ENCODE measurements at places on chromosomes 4 and X. TPM values are rescaled to one million over a fixed set of nuclear protein-coding genes. Genes with fewer than 3 reads are reported as not detected.

DNA sequence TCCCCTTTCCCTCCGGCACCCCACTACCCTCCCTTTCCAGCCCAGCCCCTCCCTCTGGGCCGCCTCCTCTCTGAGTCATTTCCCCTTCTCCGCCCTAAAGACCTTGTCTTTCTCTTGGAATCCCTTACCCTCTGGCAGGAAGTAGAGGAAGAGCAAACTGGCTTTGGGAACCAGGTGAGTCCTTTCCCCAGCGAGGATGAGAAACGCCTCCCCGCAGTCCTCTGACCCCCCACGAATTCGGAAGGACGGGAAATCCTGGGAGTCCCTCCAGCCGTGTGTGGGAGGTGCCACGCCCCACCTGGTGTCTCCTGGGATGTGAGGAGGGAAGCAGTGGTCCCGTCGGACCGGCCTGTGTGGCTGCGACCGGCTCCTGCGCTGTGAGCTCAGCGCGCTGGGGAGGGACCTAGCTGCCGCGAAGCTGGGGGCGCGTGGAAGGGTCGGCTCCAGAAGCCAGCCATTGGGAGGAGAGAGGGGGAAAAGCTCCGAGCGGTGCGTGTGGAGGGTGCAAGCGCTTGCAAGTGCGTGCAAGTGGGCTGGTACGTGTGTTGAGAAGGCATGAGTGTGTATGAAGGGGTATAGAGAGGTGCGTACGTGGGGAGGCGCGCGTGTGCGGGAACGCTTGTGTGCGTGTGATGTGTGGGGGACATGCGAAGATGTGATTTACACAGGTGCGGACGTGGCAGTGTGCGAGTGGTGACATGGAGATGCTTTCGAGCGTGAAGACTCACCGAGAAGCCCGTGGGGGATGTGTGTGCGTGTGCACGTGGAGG, 46.3 kb downstream of the TEX13B start:
- DNase-seq = peak; percentile 12

GRCh38 chr4:5758741-5759140, 47.7 kb downstream of the EVC start:
- DNase-seq = peak; percentile 99

GRCh38 chrX:2283111-2283859, 217.5 kb downstream of the DHRSX start:
- DNase-seq = no peak

DNA sequence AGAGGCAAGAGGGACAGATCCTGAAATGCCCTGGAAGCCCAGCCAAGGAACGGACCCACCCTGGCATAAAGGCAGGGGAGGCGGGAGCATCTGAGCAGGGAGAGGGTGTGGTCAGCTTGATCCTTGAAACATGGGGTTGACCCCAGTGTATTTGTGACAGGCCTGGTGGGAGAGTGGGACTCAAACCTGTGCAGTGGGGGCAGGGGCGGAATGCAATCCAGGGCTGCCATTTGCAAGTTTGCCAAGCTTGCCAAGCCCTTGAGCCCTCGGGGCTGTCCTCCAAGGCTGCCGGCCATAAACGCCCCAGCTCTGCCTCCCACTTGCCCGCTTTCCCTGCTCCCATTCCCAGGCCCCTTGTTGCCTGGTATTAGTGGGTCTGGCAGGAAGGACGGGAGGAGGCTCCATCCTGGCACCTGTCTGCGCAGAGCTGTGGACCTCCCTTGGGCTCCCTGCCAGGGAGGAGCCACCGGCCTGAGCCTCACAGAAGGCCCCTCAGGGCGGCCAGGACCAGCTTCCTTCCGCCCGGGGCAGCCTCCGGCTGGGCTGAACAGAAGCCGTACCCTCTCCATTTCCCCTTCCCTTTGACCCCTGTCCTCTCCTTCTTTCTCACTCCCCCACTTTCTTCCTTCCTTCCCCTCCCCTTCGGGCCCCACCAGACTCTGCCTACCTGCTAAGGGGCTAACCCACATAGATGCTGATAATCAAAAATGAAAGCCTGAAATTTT, 661 bp downstream of the S100P start:
- DNase-seq = no peak

- DNase-seq = no peak
These were observed 80.5 kb downstream of the BLTP1 start for GRCh38 chr4:122232633-122233032.

DNA sequence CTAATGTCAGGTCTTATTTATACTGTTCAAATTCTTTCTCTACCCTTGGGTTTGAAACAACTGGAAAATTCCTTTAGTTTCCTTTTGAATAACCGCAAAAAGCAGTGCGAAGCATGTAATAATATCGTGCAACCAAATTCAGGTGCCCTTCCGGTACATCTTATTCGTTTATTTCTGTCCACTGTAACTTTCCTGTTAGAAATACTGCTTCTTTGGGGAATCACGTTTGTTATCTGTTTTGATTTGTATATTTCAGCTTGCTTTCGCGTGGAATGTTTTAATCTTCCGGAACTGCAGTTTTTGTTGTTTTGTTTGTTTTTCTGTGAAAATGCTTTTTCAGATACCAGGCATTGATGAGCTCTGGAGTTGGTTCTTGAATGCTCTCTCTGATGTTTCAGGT, 85.7 kb upstream of the HPRT1 start:
- peak; percentile 33 for DNase-seq

GRCh38 chr4:183303301-183303700, 16.8 kb downstream of the CLDN22 start:
- DNase-seq = no peak

DNA sequence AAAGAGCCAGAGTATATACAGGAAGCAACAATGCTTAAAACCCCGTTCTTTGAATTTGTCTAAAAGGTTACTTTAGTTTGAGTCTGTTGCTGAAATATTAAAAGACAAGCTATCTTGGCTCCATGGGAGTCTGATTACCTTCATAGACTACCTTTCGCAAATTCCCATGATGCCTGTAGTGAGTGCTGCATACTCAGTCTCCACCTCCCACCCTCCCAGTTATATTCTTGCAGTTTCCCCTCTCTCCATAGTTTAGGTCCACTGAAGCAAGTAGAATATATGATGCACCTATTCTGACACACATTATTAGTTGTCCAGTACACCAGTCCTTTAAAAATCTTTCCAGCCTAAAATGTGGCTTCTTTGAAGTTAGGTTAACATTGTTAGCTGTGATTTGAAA, 2.4 kb downstream of the CNKSR2 start:
- no peak for DNase-seq

- DNase-seq = peak; percentile 43
These were observed 255.1 kb upstream of the GPC4 start for GRCh38 chrX:133670383-133670782.

DNA sequence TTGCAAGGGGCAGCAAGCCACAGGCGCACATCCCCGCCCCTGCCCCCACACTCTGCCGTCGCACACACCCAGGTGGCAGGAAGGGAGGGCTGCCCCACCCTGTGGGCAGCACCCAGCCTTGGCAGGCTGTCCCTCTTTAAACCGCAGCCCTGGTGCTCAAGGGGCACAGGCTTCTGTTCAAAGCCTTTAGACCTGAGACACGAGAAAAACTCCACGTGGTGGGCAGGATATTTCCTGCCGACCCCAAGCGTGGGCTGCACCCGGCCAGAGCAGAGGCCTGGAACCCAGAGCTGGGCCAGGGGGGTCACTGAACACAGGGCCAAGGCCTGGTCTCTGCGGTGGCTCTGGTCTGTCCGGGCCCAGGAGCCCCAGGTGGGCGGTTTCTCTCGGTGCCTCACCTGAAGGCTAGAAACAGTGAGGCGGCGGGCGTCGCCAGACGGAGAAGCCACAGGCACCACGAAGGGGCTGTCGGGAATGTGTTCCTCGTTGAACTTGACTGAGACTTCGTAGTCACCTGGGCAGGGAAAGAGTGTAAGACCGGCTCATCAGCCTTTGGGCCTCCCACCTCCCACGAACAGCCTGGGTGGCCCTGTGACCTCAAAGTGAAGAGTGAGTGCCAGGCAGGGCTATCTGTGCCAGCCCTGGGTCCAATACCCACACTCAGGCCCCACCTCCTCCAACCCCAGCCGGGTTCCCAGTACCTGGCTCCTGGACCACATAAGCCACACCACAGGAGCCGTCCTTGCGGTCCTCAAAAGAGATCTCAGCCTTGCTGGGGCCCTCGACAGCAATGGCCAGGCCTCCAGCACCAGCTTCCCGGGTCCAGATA, 23.0 kb downstream of the FLNA start:
- DNase-seq = no peak

GRCh38 chr4:90883519-90883918, 756.3 kb downstream of the CCSER1 start:
- no peak for DNase-seq

- DNase-seq = no peak
These were observed 40.8 kb downstream of the SORCS2 start for GRCh38 chr4:7233006-7233580.

- DNase-seq = peak; percentile 30
These were observed 94.9 kb upstream of the SHISA3 start for GRCh38 chr4:42302348-42302747.

GRCh38 chrX:105752338-105752956, 69.9 kb upstream of the NRK start:
- DNase-seq = no peak

GRCh38 chr4:46730075-46730474, 179.0 kb downstream of the COX7B2 start:
- DNase-seq = no peak

- DNase-seq = no peak
These were observed 137.1 kb downstream of the ARHGAP6 start for GRCh38 chrX:11528623-11529022.

- DNase-seq = no peak
These were observed 13.2 kb downstream of the BCOR start for GRCh38 chrX:40084471-40085101.

DNA sequence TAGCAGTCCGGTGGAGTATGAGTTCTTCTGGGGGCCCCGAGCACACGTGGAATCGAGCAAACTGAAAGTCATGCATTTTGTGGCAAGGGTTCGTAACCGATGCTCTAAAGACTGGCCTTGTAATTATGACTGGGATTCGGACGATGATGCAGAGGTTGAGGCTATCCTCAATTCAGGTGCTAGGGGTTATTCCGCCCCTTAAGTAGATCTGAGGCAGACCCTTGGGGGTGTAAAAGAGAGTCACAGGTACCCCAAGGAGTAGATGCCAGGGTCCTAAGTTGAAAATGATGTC, 852 bp downstream of the MAGEH1 start:
- DNase-seq = no peak

GRCh38 chrX:1870421-1870820, 255.6 kb downstream of the ASMT start:
- no peak for DNase-seq

DNA sequence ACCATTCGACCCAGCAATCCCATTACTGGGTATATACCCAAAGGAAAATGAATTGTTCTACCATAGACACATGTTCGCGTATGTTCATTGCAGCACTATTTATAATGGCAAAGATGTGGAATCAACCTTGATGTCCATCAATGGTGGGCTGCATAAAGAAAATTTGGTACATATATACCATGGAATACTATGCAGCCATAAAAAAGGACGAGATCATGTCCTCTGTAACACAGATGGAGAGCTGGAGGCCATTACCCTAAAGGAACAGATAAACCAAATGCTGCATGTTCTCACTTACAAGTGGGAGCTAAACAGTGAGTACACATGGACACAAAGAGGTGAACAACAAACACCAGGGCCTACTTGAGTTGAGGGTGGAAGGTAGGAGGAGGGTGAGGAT, 45.1 kb downstream of the SCML2 start:
- no peak for DNase-seq

DNA sequence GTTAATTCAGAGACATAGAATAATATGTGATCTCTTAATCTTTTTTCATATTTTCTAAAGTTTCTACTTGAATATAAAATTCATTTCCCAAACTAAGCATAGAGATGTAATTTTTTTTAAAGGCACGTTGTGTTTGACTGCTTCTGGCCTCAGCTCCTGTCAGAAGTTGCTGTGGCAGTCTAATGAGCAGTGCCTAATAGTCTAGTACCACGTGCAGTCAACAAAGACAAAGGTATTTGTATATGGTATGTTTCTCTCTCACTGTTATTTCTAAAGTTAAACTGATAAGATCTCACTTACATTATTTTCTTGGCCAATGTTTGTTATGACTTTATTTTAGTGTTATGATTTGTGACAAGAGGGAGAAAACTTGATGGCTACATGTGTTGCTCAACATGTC, 48.6 kb upstream of the MCUB start:
- DNase-seq = no peak

- no peak for DNase-seq
These were observed 85.3 kb downstream of the HCCS start for GRCh38 chrX:11196476-11196875.

RAB9B gene
- 0.89 TPM for total RNA-seq

GATA1 gene
- total RNA-seq = not detected

UGT2B17 gene
- total RNA-seq = not detected

PRSS12 gene
- 30.0 TPM for total RNA-seq

SSX4B gene
- not detected for total RNA-seq

ANAPC10 gene
- 15.2 TPM for total RNA-seq

STBD1 gene
- total RNA-seq = 6.7 TPM

PNPLA4 gene
- 3.0 TPM for total RNA-seq

TCEAL1 gene
- total RNA-seq = 22.8 TPM

FGG gene
- total RNA-seq = not detected

SLC34A2 gene
- total RNA-seq = not detected

CENPVL1 gene
- not detected for total RNA-seq
